ENCODE measurements at places on chromosomes 1 and 21. TPM values are rescaled to one million over a fixed set of nuclear protein-coding genes. Genes with fewer than 3 reads are reported as not detected.

Gene RXRG
- 1.4 TPM for polyA plus RNA-seq

Gene CCDC27
- 0.30 TPM for polyA plus RNA-seq

Gene CNIH3
- 9.6 TPM for polyA plus RNA-seq

Gene LRIG2
- polyA plus RNA-seq: 16.0 TPM

Gene SLC25A34
- polyA plus RNA-seq: 1.3 TPM

Gene HSPB7
- 4.7 TPM for polyA plus RNA-seq

Gene TTC39A
- polyA plus RNA-seq: 9.9 TPM

Gene UBIAD1
- polyA plus RNA-seq: 16.1 TPM

Gene S100A2
- polyA plus RNA-seq: 9.2 TPM

Gene CR1L
- 1.6 TPM for polyA plus RNA-seq

Gene KRTAP20-1
- not detected for polyA plus RNA-seq

Gene LHX4
- polyA plus RNA-seq: 1.3 TPM

Gene PCAT6
- polyA plus RNA-seq: 2.3 TPM

Gene OLFM3
- 30.3 TPM for polyA plus RNA-seq

Gene SPRR1B
- not detected for polyA plus RNA-seq
